ENCODE measurements at places on chromosomes 13 and 19.

- peak; percentile 60 for DNase-seq
Measured at GRCh38 chr19:6092329-6093286, 17.7 kb downstream of the RFX2 start.

GRCh38 chr13:89577301-89577700, 1770.2 kb upstream of the MIR17HG start:
- no peak for DNase-seq

DNA sequence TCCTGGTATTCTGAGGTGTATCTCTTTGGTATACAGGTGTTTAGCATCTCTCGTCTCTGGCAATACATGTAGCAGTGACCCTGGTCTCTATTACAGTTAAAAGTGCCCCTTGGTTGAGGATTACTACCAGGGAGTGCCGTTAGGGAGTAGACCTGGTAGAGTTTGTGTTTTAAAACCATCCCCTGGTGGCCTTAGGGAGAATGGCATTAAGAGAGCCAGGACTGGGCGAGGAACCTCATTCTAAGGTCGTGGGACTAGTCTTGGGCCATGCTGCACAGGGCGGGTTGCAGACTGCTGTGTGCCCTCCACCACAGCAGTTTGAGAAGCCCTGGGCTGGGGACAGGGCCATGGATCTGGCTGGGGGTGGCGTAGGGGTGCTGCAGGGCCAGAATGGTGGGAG, 35.0 kb downstream of the B3GLCT start:
- DNase-seq, result no peak

DNA sequence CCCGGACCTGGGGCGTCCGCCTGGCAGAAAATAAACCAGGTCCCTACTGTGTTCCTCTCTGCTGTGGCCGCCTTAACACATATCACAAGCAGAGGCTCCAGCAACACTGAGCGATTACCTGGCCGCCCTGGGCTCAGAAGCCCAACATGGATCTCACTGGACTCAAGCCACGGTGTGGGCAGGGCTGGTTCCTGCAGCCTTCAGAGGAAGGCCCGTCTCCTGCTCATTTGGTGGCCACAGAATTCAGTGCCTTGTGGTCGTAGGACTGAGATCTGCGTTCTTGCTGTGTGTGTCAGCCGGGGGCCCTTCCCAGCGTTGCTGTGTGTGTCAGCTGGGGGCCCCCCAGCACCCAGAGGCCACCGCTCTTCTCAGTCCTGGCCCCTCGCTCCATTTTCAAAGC, 30.2 kb downstream of the C2CD4C start:
- DNase-seq, result no peak

GRCh38 chr19:32018014-32018413, 327.4 kb upstream of the ZNF507 start:
- no peak for DNase-seq

Measured in left lobe of liver (tissue), 2 donors.